ENCODE measurements at places on chromosomes 5 and 9.

- no peak for DNase-seq
These were observed 129.7 kb upstream of the HAND1 start for GRCh38 chr5:154607746-154608145.

DNA sequence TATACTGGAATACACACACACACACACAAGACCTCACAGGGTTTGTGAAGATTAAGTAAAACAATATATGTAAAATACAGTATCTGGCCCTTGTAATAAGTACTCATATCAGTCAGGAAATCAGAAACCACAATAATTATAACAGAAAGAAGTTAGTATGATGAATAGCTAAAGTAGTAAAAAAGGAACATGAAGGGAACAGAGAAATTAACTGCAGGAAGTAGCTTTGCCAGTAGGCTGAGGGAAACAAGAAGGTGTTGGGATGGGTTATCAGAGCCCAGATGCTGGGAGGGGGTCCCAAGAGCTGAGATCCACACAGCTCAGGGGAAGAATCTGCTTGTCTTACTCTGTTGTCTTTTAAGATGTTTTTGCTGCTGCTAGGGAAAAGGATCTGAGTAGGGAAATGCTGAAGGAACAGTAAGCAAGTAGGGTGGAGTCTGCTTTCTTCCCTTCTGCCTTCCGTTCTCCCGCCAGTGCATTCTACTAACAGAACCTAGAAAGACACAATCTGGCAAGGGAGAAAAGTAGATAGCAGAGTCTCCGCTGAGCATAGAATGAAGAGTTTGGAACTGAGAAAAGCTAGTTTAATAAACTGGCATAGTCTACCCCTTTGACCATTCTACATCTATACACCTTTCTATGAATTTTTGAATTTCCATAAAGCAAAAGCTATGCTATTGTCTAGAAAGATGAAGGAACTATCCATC lies 55.3 kb upstream of the ALDH1A1 start:
- DNase-seq: no peak

DNA sequence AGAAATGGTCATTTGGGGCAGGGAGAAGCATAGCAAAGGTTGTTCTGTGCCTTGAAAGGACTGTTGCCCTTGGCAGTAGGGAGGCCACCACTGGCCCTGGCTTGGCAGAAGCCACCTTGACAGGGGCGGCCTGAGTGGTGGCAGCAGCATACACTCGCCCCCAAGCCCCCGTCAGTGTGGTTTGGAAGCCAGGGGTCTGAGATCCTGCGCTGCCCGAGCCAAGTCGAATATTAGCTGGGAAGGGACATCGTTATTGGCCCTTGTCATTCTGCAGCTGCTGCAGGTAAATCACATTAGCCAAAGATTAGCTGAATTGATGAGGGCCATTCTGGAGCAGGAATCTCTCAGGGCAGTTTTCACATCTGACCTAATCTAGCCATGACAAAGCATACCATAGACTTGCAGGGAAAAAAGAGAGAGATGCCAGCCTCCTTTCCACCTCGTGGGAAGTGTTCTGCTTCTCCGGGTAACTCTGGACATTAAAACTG lies 9.0 kb downstream of the OLFM1 start:
- DNase-seq: no peak

GRCh38 chr5:36363101-36363500 lies 61.4 kb upstream of the RANBP3L start:
- DNase-seq: peak; percentile 72

DNA sequence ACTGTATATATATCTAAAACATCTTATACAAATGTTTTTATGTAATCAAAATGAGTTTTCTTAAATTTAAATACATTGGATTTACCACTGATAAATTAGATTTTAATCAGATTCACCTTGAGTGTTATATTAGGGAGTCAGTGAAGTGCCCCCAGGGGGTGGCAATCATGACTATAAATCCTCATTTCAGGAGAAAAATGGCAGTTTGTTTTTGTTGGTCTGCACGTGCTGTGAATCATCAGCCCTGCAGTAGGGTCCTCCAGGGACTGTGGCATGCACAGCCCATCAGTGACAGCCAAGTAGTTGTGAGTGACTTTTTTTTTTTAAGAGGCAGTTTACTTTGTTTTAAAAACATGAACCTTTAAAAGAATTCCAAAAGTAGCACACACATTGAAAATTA lies 65.2 kb downstream of the ZSWIM6 start:
- no peak for DNase-seq

DNA sequence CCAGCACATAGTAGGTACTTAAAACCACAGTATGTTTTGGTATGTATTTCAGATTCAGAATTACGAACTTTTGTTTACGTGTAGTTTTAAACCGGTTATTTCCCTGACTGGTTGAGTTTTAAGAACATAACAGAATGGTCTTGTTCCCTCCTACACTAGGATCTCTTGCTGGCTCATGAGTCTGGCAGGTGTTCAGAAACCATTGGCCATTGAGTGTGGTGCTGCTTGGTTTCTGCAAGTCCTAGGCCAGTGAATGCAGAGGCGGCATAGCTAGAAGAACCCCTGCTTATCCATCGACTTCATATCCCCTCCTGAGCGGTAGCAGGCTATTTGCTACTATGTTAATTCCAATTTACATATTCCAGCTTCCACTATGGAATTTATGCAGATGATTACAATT lies 65.6 kb downstream of the GPR21 start:
- no peak for DNase-seq

DNA sequence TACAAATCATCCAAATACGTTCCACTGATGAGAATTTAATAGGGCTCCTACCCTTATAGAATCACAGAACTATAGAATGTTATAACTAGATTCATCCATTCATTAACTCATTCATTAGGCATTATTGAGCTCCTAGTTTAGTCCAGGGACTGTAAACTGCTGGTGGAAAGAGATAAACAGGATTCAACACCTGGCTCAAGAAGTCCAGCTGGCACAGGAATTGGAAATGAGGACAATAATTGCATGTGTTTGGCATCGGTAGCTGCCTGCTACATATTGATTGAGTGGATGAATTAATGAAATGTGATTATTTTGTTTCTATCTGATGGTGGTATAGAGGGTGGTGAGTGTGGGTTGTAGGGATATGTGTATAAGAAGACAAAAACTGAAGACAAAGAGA lies 100.8 kb upstream of the TLE1 start:
- no peak for DNase-seq

- DNase-seq: no peak
These were observed 305.7 kb downstream of the ACTL7B start for GRCh38 chr9:108550106-108550505.

GRCh38 chr5:126383246-126383645 lies 40.0 kb upstream of the GRAMD2B start:
- DNase-seq: peak; percentile 50

GRCh38 chr5:90055831-90056328 lies 353.7 kb downstream of the CETN3 start:
- DNase-seq: peak; percentile 66

- DNase-seq: no peak
These were observed 7.9 kb downstream of the TJP2 start for GRCh38 chr9:69181908-69182353.

GRCh38 chr9:81827616-81828296 lies 100.5 kb upstream of the SPATA31D4 start:
- no peak for DNase-seq

DNA sequence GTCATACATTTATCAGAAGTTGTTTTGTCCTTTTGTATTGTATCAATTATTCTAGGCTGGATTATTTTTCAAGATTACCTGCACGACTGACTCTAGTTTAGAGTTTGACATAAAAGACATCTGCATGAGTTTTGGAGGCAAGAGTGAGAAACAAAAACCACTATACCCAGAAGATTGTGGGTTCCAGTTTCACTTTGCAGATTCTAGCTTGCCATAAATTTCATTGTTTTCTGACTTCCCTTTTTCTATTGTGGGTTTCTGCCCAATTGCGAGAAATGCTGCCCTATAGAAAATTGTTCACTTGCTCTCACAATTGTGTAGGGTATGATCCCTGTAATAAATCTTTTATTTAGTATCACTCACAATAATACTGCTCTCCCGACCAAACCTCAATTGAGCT lies 1043.4 kb upstream of the CDH10 start:
- DNase-seq: no peak

DNA sequence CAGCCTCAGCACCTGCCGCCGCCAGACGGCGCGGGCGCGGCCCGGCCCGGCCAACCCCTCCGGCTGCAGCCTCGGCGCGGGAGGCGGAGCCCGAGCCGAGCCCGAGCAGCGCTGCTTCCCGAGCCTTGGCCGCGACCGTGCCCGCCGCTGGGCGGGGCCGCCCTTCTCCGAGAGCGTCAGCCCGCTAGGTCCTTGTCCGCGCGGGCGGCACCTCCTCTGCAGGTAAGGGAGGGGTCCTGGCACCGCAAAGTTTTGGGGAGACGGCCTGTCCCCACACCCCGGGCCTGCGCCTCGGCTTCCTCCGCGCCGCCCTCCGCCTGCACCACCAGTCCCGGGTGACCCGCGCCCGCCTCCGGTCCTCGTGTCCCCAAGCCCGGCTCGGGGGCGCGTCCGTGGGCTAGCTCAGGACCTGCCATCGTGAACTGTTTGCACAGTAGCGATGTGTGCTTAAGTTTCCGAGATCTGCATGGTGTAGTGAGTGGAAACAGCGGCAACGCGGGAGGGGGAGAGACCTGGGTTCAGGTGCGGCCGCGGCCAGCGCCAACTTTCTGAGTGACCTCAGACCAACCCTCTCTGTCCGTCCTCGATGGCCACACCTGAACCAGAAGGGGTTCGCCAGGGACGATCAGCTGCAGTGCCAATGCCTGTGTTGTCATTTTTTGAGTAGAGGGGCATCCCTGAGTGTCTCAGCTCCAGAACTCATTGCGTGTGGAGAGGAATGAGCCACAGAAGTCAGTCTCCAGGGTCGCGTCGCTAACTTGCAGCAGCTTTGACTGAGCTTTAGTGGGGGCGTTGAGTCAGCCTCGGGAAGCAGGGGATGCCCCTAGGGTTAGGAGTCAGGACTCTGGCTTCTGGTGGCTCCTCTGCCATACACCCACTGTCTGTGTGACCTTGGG lies at the start of gene FRMPD1:
Gene FRMPD1, plus strand, starts transcription at position 82 of the 896 bp plus-strand sequence. CDS start 41,688 bp downstream, outside the sequence.
- no peak for DNase-seq

- no peak for DNase-seq
These were observed 4.5 kb downstream of the SNX30 start for GRCh38 chr9:112755016-112755427.

- peak; percentile 57 for DNase-seq
These were observed 57.6 kb downstream of the ANKRD55 start for GRCh38 chr5:56175488-56175887.

DNA sequence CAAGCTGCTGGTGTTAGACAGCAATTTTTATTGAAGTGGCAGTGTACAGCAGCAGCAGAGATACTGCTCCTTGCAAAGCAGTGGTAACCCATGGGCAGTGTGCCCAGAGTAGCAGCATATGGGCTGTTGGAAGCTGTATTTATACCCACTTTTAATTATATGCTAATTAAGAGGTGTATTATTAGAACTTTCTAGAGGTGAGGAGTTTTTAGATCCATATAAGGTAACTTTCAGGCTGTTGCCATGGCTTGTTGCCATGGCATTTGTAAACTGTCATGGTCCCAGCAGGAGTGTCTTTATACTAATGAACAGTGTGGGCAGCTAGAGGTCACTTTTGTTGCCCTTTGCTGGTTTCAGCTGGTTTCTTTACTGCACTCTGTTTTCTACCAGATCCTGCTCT lies 3.7 kb upstream of the PJA2 start:
- peak; percentile 93 for DNase-seq

DNA sequence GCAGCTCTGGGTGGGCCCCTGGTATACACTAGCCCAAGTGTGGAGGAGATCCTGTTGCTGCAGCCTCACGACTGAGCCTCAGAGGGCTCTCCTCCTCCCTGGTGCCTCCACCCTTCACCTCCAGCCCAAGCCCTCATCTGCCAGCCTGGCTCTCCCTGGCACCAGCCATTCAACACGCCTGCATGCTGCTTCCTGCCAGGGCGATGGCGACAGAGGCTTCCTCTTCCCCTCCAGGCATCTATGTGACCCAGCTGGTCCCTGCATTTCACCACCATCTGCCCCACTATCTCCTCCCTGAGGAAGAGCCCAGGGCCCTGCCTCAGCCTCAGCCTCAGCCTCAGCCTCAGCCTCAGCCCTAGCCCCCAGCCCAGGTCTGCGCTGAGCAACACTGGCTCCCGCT lies 54.8 kb upstream of the ANGPTL2 start:
- no peak for DNase-seq

DNA sequence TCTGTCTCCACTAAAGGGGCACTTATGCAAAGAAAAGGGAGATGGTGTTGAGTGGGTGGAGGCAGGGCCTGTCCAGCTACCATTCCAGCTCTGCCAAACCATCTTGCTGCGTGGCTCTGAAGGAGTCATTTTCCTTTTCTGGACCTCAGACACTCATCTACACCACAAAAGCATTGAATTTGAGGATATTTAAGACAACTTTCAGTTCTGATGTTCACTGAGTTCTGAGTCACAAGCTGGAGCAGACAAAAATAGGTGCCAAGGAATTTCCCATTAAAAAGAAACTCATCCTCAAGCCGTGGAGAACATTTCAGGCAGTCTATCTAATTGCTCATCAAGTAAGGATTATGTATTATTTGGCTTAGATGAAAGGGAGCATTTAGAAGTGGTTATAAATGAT lies 195.0 kb upstream of the TBC1D2 start:
- no peak for DNase-seq
